ENCODE measurements at places on chromosomes 16 and 17.

DNA sequence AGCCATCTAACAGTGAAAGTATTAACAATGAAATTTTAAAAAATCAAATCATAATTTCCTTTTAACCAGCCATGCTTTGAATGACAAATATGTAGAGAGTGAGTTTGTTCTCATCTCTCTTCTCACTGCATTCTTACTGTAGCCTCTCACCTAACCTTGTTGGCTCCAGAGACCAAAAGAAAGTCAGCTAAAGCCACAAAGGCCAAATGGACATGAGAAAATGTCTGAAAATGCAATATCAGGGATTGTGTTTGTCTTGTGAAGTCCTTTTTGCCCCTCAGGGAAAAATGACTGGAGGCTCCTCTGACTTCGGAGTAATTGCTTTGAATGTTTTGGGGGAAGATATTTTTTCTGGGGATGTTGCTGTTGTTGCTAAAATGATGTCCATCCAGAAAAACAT is 166.3 kb downstream of the SLC39A11 start:
- DNase-seq: no peak

- no peak for DNase-seq
Observed at GRCh38 chr17:27743281-27743885, 56.9 kb downstream of the NOS2 start.

DNA sequence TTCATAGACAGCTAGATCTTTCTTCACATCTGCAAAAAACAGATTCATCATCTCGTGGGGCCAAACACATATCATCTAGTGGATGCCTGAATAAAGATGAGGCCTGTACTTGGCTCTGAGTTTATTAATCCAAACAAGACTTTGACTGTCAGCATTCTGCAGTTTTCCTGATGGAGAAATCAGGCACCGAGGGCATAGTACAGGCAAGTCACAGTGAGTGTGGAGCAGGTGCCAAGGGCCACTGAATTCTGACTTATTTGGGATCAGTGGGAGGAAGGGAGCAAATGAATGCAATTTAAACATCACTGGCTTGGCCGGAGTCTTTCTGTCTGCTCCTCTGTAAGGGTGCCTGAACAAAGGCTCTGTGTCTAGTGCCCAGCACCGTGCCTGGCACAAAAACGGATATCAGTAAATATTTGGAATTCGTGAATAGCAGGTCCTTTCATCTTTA is 975 bp downstream of the CFAP20 start:
- peak; percentile 41 for DNase-seq

GRCh38 chr16:58094791-58095574 is 34.2 kb downstream of the CFAP20 start:
- DNase-seq: no peak

DNA sequence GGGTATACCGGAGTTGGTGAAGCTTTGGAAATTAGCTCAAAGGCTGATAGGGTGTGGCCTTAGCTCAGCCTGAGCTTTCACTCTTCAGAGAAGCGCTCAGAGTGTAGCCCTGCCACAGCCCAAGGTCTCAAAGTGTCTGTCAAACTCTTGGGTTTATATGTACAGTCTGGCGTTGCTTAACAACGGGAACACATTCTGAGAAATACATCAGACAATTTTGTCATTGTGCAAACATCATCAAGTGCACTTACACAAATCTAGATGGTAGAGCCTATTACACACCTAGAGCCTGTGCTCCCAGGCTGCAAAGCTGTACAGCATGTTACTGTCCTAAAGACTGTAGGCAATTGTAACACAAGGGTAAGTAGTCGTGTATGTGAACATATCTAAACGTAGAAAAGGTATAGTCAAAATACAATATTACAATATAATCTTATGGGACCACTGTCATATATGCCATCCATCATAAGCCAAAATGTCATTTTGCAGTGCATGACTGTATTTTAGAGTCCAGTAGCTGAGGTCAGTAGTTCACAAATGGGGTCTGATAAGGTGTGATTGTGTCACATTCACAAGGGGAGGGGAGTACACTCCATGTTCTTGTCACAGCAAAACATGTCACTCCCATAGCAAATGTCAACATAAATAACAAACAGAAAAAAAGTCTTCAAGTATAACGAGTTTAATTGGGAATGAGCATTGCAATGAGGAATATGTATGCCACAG is 20.6 kb downstream of the CHAD start:
- DNase-seq: peak; percentile 44

DNA sequence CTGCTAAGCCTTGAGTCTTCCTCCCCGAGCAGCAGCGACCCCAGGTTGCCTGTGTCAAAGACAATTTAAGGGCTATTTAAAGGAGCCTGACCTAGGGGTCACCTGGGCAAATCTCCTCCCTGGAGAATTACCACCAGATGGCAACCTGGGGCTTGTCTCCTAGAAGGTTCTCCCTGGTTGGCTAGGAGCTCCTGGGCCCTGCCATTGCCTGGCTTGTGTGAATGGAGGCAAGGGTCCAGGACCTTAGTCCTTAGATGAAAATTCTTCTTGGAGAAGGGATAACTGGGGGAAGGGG is 51.3 kb upstream of the TAC4 start:
- no peak for DNase-seq

DNA sequence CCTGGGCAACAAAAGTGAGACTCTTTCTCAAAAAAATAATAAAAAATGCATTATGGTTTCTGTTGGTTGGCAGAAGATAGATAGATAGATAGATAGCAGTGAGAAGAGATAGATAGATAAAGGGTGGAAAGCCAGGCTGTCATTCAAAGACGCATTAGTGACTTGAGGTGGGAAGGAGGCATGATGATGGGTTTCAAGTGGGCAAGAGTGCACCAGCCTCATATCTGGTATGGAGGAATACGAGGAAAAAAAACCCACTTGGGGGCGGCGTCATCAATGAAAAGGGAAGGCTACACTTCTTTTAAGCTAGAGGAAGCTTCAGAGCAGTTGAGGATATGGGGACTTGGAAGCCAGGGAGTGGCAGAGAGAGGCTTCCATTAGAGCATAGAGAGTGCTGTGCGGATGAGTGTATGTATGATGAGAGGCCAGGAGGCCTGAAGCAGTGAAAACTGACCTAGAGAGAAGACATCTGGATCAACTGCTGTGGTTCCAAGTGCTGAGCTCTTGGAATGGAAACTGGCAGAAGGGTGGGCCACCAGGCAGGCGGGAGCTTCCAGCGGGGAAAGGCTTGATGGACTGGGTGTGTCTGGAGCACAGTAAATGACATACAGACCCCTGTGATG is 31.8 kb downstream of the CEP95 start:
- DNase-seq: peak; percentile 90

DNA sequence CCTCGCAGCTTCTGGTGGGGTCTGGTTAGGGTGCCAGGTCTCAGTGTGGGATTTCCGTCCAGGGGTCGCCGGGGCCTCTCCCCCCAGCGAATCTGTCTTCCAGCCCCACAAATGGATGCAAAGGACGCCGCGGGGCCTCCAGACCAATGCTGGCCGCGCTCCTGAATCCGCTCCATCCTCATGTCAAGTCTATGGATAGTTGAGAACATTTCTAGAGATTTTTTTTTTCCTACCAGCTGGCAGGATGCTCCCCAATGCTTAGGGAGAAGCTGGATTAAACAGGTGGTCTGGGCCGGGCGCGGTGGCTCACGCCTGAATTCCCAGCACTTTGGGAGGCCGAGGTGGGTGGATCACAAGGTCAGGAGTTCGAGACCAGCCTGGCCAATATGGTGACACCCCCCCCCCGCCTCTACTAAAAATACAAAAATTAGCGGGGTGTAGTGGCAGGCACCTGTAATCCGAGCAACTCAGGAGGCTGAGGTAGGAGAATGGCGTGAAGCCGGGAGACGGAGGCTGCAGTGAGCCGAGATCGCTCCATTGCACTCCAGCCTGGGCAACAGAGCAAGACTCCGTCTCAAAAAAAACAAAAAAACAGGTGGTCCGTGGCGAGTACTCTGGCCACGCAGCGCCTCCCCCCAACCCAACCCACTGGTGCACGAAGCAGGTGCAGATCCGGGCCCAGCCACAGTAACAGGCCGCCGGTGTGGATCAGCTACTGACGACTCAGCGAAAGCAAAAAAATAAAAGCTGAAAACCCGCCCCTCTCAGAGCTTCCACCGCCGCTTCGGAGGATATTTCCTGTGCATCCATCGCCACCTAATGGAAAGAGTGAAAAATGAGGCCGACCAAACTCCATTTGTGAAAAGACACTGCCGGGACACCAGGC is 1.1 kb upstream of the NXN start:
- DNase-seq: peak; percentile 94

GRCh38 chr16:89582614-89583196 is 7.1 kb downstream of the CPNE7 start:
- no peak for DNase-seq

- DNase-seq: no peak
Observed at GRCh38 chr17:45132320-45132571, at the start of gene PLCD3. Gene PLCD3 (minus strand): TSS chr17:45132515. CDS start chr17:45132410, 105 bp downstream.

DNA sequence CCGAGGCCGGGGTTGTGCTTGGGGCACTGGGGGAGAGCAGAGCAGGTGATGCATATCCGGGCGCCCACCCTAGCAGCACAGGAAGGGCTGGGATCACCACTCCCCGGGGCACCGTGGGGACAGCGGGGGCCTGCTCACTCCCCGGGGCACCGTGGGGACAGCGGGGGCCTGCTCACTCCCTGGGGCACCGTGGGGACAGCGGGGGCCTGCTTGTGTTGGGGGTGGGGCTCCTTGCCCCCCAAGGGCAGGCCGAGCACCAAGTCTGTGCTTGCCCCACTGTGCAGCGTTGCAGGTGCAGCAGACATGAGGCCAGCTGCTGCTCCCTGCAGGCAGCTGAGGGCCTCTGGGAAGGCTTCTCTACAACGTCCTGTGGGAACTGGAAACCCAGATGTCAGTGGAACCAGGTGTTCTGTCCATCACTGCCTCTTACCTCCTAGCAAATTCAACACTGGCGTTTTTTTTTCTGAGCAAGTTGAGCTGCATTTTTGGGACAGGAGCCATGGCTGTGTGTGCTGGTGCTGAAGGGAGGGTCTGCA is 25.0 kb upstream of the ZNF750 start:
- DNase-seq: no peak

- DNase-seq: no peak
Observed at GRCh38 chr17:71430281-71430680, 690.5 kb upstream of the SOX9 start.

DNA sequence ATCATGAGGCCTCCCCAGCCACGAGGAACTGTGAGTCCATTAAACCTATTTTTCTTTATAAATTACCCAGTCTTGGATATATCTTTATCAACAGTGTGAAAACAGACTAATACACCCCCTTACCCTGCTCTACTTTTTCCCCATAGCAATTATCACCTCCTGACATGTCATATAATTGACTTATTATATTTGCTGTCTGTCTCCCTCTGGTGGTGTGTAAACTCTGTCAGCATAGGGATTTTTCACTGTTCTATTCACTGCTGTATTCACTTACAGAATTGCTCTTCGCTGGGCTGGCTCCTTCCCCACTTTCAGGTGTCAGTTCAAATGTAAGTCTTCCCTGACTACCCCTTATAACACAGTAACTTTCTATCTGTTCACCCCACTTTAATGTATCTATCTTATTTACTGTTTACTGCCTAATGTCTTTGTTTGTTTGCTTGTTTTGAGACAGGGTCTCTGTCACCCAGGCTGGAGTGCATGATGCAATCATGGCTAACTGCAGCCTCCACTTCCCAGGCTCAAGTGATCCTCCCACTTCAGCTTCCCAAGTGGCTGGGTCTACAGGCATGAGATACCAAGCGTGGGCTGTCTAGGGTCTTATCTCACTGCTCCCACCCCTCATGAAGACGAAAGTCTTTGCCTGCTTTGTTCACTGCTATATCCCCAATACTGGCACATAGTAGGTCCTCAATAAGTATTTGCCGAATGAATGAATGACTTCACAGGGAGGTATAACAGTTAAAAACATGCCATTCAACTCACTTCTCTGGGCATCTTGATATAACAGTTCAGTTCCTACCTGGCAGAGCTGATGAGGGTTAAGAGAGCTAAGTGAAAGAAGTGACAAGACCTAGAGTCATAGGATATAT is 52.4 kb upstream of the CDH3 start:
- no peak for DNase-seq

GRCh38 chr17:57109393-57110151 is 24.5 kb downstream of the AKAP1 start:
- DNase-seq: no peak

DNA sequence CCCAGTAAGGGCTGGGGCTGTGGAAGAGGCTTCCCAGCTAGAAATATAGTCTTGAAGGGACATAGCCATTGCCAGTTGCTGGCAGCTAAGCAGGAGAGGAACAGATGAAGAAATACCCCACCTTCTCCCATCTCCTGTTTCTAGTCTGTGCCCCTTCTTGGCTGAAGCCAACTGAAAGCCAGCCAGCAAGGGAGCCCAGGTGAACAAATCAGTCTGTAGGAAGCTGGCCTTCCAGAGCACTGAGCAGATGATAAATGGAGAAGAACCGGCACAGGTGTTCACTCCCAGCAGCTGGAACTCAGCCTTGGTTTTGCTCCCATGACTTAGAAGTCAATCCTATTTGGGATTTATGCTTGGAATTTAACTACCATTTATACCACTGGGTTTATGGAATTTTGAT is 69.2 kb upstream of the DHX40 start:
- no peak for DNase-seq

DNA sequence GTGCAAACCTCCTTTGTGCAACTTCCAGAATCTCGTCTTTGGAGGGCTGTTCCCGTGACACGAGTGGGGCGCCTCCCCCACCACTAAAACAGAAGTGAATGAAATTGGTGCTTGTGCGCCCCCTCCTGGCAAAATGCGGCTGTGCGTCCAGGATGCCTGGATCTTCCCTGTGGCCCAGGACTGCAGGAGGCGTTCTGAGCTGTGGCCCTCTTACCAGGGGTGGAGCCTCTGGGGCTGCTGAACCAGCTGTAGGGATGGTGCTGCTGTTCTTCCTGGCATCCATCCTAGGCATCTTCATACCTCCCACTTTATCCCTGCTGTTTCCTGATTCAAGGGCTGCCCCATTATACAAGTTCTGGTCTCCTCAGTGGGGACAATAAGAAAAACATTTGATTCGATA is 18.5 kb upstream of the NAGLU start:
- peak; percentile 79 for DNase-seq

DNA sequence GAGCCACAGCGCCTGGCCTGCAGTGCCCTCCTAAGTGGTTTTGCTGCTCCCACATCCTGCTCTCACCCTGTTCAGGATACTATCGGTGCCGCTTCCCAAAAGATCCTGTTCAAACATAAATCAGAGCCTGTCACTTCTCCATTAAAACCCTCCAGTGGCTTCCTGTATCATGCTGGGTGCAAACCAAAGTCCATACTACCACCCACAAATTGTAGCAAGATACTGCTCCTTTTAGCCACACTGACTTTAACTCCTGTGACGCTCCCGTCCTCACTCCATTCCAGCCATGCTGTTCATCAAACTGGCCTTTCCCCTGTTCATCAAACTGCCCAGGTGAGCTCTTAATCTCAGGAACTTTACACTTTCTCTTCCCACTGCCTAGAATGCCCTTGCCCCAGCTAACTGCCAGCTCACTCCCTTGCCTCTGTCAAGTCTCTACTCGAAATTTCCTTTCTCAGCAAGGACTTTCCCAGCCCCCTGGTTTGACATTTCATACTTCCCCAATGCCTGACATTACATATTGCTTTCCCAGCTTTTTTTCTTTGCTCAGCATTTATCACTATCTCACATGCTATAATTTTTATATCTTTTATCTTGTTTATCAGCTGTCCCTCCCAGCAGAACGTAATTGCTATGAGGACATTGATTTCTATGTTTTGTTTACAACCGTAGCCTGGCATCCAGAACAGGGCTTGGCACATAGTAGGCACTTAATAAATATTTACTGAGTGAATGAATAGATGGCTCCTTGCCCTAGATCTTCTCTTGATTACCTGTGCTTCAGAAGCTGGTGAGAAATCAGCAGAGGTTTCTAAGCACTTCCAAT is 44.3 kb upstream of the SMURF2 start:
- no peak for DNase-seq

- no peak for DNase-seq
Observed at GRCh38 chr16:57732714-57733113, 2.9 kb upstream of the KATNB1 start.

GRCh38 chr16:67183-67791 is 5.1 kb downstream of the RHBDF1 start:
- no peak for DNase-seq
